Effector memory CD4-positive, alpha-beta T cell (primary cell): ENCODE measurements at places on chromosomes 2 and 18.

DNA sequence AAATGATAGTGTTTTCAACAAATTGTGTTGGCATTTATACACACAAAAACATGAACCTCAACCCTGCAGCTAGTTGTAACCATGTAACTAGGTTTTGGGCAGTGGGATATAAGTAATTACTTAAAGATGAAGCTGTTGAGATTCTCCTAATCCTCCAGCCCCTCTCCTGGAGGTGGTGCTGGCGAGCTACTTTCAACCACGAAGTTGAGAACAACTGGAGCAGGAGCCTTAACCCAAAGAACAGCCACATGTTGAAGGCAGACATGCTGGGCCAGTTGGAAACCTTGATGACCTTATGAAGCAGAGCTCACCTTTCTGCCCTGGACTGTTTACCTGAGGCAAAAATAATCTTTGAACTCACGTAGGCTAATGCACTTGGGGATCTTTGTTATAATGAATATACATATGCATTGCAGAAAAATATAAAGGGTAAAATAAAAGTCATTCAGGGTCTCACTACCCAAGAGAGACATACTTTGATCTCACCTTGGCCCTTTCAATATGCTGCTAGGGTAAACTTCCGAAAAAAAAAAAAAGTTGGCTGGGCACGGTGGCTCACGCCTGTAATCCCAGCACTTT is 89.6 kb upstream of the NPAS2 start:
- no peak for DNase-seq

- DNase-seq: no peak
Measured at GRCh38 chr18:47209171-47209570, 33.0 kb upstream of the IER3IP1 start.

DNA sequence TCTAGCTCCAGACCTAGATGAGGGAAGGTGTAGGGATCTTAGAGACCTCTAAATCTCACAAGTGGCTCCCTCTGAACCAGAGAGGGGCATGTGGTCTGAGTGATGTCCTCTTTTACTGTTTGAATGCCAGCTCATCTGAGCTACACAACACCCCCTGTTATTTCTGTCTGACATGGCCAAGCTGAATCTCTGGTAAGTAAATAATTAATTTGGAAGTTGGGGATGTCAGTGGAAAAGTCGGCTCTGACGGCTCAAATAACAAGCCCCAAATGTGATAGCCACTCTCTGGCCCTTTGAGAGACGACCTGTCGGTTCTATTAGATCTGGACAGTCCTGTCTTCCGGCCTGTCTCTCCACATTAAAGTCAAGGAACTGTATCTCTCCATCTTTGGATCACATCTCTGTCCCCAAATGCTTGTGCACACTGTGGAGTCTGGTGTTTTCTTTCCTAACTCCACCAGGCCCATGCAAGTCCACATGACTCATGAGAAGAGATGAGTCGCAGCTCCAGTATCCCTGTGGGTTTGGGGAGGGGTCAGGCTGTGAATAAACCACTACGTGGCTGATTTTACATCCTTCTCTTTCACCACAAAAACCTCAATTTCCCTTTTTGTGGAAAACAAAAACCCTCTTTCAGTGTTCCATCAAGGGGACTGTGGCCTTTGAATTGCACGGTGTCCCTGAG is 52.5 kb downstream of the SETBP1 start:
- DNase-seq: no peak

GRCh38 chr2:119111115-119111975 is 47.2 kb downstream of the C1QL2 start:
- DNase-seq: no peak

- no peak for DNase-seq
Measured at GRCh38 chr2:20622731-20623130, 28.2 kb downstream of the HS1BP3 start.

DNA sequence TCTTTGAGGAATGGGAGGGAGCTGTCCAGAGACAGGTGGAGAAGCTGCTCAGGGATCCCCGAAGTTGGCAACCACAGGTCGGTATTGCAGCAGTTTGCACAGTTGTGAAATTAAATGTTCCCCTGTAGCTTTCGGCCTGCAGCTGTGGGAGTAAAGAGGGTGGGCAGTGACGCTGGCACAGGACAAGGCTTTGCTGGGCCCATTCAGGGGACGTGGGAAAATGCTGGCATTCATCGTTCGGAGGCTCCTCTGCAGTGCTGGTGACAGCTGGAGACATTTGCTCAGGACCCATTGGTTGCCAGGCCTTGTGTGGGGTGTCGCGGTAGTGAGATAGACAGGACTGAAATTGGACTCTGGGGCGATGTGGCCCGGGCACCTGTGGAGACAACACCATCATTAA is 173.7 kb downstream of the MYCN start:
- no peak for DNase-seq

DNA sequence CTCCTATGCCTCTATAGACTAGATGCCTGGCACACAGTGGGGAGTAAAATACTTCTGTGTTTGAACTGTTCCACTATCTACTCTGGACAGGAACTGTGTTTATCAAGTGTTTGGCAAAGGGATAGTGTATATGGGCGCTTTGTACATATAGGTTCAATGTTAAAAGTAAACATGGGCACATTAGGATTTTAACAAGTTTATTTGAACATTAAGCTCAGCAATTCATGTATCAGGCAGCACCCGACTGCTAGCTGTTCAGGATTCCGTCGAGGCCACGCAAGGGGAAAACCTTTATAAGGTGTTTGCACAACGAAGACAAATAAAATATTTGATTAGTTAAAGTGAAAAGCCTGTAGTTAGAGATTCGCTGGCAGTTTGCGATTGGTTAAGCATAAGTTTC is 43.4 kb upstream of the ROCK2 start:
- no peak for DNase-seq

DNA sequence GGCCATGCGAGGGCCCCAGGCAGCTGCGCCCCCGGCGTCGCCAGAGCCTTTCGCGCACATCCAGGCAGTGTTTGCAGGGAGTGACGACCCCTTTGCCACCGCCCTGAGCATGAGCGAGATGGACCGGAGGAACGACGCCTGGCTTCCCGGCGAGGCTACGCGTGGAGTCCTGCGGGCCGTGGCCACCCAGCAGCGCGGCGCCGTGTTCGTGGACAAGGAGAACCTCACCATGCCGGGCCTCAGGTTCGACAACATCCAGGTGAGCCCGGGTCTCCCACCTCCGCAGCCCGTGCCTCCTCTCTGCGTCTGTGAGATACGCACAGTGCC is 8.9 kb downstream of the TRAPPC12 start:
- no peak for DNase-seq

GRCh38 chr2:64913357-64913869 is 75.8 kb upstream of the SLC1A4 start:
- no peak for DNase-seq

GRCh38 chr2:234019896-234020295 is 30.6 kb upstream of the SPP2 start:
- no peak for DNase-seq

- DNase-seq: no peak
Measured at GRCh38 chr2:191935247-191935646, 88.4 kb upstream of the CAVIN2 start.

DNA sequence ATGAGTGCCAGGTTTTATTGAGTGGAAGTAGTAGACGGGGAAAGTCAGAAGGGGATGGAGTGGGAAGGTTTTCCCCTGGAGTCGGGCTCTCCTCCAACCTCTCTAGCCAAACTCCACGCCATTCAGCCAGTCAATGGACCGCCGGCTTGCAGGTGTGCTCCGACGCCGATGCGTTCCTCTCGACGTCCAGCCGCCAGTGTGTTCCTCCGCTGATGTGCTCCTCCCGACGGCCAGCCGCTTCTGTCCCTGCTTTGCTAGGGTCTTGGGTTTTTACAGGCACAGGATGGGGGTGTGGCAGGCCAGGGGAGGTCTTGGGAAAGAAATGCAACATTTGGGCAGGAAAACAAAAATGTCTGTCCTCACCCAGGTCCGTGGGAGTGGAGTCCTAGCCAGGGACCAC is 94.3 kb upstream of the TEX51 start:
- DNase-seq: no peak

DNA sequence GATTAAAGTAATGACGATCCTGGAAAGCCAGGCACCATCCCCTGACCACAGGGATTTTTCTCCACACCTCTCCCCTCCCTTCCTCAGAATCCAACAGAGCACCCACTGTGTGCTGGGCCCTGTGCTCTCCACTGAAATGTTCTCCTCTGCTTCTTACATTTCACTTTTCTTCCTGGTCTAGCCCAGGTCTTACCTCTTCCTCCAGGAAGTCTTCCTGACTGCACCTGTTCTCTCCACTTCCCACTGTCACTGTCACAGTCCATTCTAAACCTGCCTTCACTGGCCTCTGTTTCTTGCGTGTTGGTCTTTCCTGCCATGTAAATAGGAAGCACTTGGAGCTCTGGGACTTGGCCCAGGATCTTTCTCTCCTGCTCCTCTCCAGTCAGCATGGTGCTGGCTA is 7.4 kb upstream of the NGEF start:
- no peak for DNase-seq

DNA sequence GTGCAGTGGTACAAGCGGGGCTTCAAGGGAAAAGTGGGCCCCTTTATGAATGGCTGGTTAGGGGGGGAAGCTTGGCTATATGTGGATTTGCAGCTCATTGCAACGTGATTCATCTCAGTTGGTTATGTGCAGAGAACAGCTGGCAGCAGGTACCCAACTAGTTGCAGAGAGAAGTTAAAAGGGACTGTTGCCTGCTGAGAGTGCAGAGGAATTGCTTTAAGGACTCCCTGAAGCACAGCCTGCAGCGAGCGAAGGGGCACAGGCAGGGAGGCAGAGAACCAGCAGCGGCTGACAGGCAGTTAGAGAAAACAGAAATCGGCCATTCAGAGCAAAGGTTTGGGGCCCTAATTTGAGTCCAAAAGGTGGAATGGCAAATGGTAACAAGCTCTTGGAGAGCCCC is 278.2 kb upstream of the LYPD1 start:
- DNase-seq: no peak

DNA sequence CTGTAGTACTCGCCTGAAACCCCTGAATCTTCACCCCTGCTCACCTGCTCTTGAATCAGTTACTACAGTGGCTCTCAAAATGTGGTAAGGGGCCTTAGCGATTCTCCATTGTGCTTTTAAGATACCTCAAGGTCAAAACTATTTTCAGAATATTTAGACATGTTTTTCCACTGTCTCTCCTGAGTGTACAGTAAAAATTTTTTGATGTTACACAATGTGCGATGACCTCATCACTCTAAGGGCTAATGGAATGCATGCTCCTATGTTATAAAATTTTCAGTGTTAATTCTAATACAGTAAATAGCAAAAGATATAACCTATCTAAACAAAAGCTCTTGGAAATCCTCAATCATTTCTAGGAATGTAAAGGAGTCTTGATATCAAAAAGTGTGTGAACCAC is 336.9 kb upstream of the PKDCC start:
- DNase-seq: no peak

- DNase-seq: no peak
Measured at GRCh38 chr18:78677483-78678317, 301.9 kb upstream of the SALL3 start.

GRCh38 chr2:45293182-45293581 is 283.9 kb upstream of the SIX2 start:
- DNase-seq: no peak

DNA sequence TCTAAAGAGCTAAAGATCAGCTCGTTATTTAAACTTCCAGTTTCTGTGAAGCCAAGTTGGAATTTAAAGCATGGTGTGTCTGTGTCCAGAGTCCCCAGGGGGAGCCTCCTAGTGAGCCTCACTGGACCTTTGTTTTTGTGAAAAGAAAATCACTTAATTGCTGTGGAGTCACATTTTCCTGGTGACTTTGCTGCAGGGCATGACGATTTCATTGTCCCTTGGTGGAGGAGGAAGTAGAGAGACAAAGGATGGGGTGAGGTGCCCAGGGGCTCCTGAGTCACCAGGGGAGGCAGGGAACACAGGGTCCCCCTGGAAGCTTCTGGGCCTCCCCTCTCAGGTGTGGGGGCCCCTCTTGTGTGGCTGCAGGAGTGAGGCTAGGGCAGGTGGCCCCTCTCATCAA is 19.7 kb downstream of the ATP6V1C2 start:
- no peak for DNase-seq

- no peak for DNase-seq
Measured at GRCh38 chr18:62386601-62387000, 61.5 kb downstream of the TNFRSF11A start.

DNA sequence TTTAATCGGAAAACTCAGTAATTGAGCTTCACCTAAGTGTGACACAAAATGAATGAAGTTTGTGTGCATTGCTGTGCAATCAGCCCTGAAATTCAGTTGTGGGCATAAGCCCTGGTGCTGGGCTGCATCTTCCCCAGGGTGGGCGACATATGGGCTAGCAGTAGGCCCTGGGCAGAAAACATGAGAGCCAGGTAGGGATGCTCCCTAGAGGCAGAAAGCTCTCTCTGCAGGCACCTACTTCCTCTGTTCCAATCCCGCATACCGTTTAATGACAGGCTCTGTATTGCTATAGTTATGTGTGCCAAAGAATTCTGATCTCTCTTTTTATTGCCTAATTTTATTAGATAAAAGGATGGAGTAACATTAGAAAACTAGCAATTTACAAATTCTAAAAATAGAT is 456.7 kb downstream of the NRXN1 start:
- no peak for DNase-seq

- no peak for DNase-seq
Measured at GRCh38 chr2:240227538-240228428, 87.3 kb upstream of the OTOS start.

DNA sequence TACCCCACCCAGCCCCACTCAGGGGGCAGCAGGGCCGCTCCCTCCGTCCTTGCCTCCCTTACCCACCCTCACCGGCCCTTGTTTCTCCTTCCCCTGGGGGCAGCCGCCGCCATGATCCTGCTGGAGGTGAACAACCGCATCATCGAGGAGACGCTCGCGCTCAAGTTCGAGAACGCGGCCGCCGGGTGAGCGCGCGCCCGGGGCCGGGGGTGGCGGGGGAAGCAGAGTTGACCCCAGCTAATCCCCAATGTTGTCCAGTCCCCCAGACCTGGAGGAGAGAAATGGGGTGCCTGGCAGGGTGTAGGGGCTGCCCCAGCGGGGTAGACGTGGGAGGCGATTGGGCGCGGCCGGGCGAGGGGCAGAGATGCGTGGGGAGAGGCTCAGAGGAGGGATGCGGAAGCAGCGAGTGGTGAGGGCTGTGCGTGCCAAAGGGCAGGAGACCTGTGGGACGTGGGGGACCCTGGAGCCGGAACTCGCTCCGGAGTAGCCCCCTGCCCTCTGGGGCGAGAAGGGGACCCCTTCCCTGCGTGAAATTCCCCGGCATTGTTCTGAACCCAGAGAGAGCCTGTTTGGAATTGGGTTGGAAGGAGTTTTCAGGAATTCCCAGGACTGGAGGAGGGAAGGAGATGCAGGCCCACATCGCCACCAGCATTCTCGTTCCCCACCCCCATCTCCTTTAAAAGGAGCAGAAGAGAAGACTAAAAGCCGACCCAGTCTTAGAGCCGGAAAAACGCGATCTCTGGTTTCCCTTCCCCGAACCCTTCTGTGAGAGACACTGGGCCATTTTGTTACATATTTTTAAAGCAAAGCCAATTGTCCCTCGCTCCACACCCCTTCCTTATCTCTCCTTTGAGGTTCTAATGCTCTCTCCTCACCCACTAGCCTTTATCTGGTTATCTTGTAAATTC is 625 bp downstream of the ARPC2 start:
- DNase-seq: peak; percentile 52

- DNase-seq: no peak
Measured at GRCh38 chr2:105538840-105539239, 140.0 kb upstream of the FHL2 start.
